ENCODE measurements at places on chromosomes 4 and X. TPM values are rescaled to one million over a fixed set of nuclear protein-coding genes. Genes with fewer than 3 reads are reported as not detected.

Gene PAQR3
- total RNA-seq: 17.0 TPM

Gene GPR78
- total RNA-seq: not detected

Gene ADH1A
- not detected for total RNA-seq

Gene CXCL13
- total RNA-seq: not detected

Gene MSANTD1
- total RNA-seq: 2.1 TPM

Gene NLGN3
- total RNA-seq: 3.1 TPM

Gene PRKX
- 119 TPM for total RNA-seq

Gene STBD1
- total RNA-seq: 1.9 TPM

Gene MAGEA11
- total RNA-seq: not detected

Gene MID1
- total RNA-seq: 0.07 TPM

Gene BEND2
- not detected for total RNA-seq

Gene NLRP2B
- total RNA-seq: not detected

Gene ANXA5
- total RNA-seq: 219 TPM

Gene NAP1L2
- total RNA-seq: 2.3 TPM

Gene EMCN
- not detected for total RNA-seq

Gene FDCSP
- not detected for total RNA-seq

Gene NPY2R
- not detected for total RNA-seq

Gene CT55
- total RNA-seq: not detected

Gene TEX13B
- not detected for total RNA-seq

Gene CXCL6
- not detected for total RNA-seq

Gene AREG
- 0.27 TPM for total RNA-seq

Gene FOXP3
- total RNA-seq: 19.9 TPM

Gene PF4V1
- total RNA-seq: not detected

Gene NAA15
- total RNA-seq: 73.5 TPM

Gene SLC9B1
- total RNA-seq: 1.1 TPM

Gene PABPC5
- not detected for total RNA-seq

Gene SLITRK4
- not detected for total RNA-seq

Gene ERAS
- not detected for total RNA-seq

Gene ADGRG2
- not detected for total RNA-seq

Gene FGF5
- total RNA-seq: not detected

Gene ZCCHC18
- total RNA-seq: 0.34 TPM

Gene GABRG1
- total RNA-seq: not detected

Gene GPC4
- total RNA-seq: not detected

Gene ZNF630
- total RNA-seq: 0.54 TPM

Gene RBMXL3
- not detected for total RNA-seq

Measured in T-helper 1 cell treated with Interleukin-12 subunit alpha and Interleukin-12 subunit beta and Interleukin-4 antibody, amounts not matched to agents 30 ng/mL and 1 ng/mL, for 36 hours (primary cell).